ENCODE measurements at places on chromosomes 4 and X.
A peak's percentile ranks its signal among the peaks of the same experiment; 100 is the strongest.

DNA sequence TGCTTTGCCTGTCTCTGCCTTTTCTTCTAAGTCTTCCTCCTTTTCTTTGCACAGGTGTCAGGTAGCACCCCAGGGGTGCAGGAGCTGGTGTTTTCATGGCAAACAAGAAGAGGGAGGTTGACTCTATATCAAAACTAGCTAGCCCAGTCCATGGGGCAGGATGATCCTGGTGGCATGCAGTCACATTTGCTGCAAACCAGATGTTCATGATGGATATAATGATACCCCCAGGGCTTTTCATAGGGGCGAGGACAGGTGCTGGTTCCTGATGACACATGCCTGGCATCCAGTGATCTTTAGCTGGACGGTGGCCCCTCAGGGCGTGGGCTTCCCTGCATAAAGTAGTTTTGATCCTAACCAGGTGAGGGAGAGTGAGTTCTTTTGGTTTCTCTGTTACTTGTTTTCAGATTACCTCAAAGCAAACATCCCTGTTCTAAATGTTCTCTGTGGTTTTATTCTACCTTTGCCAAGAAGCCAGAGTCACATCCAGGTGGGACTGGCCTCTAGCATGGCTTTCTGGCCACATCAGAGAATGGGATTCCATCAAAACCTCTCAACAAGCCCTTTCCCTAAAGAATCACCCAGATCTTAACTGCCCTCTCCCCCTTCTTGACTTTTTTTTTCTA, 11.2 kb upstream of the UBA6 start:
- DNase-seq, result peak; percentile 57

GRCh38 chrX:49845701-49846403, 16.7 kb downstream of the PAGE4 start:
- DNase-seq, result no peak

- peak; percentile 43 for DNase-seq
Observed at GRCh38 chr4:174283507-174284471, at the start of the genes CEP44 and FBXO8. Gene CEP44 (plus strand): TSS chr4:174283911. CDS start chr4:174299122, 15,211 bp downstream. Gene FBXO8 (minus strand): TSS chr4:174283667. CDS start chr4:174263092, 20,575 bp downstream.

- DNase-seq, result peak; percentile 53
Observed at GRCh38 chrX:77953708-77954107, 15.7 kb downstream of the PGAM4 start.

DNA sequence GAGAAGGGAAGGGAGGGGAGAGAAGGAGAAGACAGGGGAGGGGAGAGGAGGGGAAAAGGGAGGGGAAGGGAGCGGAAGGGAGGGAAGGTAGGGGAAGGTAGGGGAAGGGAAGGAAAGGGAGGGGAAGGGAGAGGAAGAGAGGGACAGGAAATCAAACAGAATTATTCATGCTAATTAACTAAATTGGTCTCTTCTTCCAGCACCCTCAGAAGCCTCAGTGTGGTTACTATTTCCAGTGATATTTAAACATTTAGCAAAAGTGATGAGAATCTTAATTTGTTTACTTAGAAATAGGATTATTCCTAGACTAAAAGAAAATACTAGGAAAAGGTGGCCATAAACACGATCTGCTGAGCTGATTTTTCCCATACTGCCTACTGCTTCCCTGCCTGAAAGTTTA, 193.1 kb upstream of the CPEB2 start:
- DNase-seq, result no peak

DNA sequence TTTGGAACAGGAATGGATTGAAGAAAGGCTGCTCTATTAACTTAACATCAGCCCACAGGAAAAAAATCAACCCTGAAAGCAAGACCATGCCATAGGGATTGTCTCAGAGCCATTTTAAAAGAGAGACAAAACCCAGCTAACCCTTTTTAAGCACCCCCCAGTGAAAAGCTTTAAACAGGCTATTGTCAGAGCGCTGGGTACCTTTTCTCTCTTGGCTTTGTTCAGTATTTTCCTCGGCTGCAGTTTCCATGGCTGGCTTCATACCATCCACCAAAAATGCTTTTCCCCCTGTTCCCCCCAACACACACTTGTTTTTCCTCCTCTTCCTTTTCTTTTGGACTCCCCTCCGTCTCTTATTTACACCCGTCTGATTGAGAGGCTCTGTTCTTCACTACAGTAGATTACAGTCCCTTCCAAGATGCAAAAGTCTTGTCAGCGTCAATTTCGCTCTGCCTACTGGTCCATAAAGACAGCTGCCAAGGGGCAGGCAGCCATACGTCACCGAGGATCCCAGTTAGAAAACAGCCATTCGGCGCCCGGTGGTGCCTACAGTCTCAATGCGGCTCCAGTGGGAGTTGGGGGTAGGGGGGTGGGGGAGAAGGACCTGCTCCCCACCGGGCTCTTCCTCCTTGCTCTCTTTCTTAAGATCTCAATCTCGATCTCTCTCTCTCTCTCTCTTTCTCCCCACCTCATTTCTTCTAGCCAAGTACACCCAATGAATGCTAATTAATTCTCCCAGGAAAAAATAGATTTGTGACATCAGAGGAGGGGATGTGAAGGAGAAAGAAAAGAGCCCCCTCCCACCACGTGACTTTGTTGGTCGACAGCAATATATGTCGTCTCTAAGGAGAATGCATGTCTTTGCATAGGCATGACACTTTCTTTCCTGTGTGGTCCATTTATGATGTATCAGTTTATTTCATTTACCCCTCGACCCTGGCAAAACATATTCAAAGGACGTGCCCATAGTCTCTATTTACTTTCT, at the start of gene GPM6B:
TSS of gene GPM6B (minus strand) at position 451 of the 985 bp plus-strand sequence. CDS start at position 262, 189 bp downstream.
- DNase-seq, result no peak

DNA sequence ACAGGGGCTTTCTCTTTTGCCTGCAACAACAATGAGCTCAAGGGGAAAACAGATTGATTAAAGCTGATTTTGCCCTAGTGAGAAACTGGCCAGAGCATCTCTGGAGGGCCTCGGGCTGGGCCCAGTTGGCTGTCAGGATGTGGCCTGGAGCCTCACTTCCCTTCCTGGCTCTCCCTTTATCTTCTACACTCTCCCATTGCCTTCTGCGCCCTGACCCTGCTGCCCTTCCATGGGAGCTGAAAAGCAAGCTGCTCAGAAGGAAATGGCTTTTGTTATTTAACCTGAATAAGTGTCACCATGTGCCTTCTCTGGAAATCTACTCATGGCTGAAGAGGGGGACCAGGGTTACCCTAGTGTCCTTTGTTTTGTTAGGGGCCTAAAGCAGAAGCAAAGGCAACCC, 43.8 kb downstream of the NHSL2 start:
- DNase-seq, result no peak

- no peak for DNase-seq
Observed at GRCh38 chr4:25484243-25484721, 107.2 kb downstream of the ANAPC4 start.

DNA sequence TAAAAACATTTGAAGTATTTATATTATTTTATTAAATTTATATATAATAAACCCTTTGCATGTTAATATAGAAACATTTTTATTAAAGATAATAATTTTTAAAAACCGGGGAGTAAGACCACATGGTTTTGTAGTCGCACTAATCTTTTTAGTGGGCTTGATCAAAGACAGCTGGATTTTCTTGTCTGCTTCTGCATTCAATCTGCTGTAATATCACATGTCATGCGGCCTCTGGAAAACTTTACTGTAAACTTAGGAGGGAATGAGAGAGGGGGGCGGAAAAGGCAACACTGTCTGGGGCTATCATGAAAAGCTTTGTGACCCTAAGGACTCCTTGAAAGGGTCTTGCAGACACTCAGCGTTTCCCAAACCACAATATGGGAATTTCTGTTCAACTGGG, 62.8 kb upstream of the NLGN4X start:
- DNase-seq, result no peak

- peak; percentile 51 for DNase-seq
Observed at GRCh38 chr4:59655996-59656395, 1544.1 kb upstream of the ADGRL3 start.

- DNase-seq, result no peak
Observed at GRCh38 chrX:15566244-15566643, 34.5 kb downstream of the ACE2 start.

GRCh38 chrX:150961631-150962030, 21.5 kb upstream of the HMGB3 start:
- DNase-seq, result no peak

DNA sequence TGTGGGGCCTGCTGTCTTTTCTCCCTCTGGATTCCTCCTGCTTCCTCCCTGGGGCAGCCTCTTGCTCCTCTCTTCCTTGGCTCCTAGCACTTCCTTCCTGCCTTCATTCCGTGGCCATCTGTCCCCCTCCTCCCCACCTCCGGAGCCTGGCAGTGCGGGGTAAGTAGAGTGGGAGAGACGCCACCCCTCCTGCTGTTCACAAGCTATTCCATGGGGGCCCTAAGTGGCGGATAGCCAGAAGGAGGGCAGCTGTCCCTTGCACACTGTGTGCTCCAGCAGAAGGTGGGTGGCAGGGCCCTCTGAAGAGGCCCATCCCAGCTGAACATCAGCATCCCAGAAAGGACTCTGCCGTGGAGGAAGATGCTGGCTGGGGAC, 27.4 kb downstream of the CCNQ start:
- no peak for DNase-seq

GRCh38 chr4:915595-915994, 16.5 kb downstream of the GAK start:
- DNase-seq, result no peak

DNA sequence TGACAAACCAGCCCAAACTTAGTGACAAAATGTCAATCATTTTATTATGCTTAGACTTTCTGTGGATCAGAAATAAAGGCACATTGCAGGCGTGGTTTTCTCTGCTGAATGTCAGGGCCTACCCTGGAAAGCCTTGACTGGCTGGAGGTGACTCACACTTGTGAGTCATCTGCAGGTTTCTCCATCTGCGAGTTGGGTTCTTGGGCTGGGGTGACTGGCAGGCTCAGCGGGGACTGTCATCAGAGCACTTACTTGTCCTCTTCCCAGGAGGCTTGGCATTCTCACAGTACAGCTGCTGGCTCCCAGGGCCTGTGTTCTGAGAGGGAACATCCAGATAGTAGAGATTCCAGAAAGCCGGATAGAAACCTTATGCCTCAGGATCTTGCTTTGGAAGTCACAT, 153.8 kb upstream of the AGA start:
- peak; percentile 75 for DNase-seq

GRCh38 chrX:79170476-79171035, 26.1 kb downstream of the GPR174 start:
- DNase-seq, result no peak

DNA sequence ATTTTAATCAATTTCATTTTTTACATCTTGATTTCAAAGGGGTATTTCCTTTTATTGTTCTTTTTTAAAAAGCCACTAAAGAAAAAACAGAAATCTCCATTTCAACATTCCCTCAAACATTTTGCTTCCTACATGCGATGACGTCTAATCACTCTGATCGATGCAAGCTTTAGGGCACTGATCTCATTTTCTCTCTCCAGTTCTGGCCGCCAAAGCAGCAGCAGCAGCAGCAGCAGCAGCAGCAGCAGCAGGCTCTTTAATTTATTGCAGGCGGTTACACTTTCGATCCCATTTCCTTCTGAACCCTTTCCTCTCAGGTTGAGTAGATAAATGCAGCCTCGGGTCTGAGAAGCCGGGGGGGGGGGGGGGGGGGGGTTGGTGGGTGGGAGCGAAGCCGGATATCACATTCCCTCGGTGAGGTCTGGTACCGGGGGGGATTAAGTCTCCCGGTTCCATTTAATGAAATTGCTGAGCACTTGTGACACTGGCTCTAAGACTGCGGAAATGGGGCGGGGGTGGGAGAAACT, 3.4 kb upstream of the PCDH7 start:
- peak; percentile 12 for DNase-seq

- DNase-seq, result no peak
Observed at GRCh38 chrX:101759000-101759399, 99.3 kb upstream of the ARMCX2 start.

GRCh38 chrX:84064164-84064563, 123.8 kb downstream of the RPS6KA6 start:
- no peak for DNase-seq

DNA sequence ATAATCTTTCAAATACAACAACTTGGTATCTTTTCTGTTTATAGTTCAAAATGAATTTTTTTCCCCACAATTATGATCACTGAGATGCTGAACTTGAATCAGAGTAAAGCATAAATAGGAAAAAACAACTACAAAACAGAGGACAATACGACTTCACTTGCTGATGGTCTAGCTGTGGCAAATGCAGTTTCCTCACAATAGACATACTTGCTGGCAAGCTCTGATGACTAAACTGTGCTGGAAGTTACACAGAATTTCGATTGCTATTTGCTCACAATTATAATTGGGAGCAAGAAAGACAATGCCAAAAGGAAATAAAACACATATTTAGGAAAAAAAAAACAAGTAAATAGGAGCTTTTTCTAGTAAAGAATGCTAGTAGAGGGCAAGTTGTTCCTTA, 14.7 kb downstream of the VEGFC start:
- DNase-seq, result peak; percentile 36

DNA sequence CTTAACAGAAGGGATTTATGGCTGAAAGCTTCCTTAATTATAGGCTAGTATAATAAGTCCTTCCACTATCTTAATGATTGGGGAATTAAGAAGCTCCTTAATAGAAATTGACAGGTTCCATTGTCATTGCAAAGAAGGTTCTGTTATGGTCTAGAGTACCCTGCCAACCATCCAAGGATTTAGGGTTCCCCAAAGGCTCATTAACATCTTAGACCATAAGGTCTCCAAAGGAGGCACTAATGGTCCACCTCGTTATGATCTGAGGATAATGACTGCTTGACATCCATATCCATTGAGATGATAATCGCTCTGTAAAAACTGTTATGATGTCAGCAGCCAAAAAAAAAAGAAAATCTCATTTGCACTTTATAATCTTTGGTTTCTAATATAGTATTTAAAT, 441.6 kb downstream of the GBA3 start:
- DNase-seq, result no peak

DNA sequence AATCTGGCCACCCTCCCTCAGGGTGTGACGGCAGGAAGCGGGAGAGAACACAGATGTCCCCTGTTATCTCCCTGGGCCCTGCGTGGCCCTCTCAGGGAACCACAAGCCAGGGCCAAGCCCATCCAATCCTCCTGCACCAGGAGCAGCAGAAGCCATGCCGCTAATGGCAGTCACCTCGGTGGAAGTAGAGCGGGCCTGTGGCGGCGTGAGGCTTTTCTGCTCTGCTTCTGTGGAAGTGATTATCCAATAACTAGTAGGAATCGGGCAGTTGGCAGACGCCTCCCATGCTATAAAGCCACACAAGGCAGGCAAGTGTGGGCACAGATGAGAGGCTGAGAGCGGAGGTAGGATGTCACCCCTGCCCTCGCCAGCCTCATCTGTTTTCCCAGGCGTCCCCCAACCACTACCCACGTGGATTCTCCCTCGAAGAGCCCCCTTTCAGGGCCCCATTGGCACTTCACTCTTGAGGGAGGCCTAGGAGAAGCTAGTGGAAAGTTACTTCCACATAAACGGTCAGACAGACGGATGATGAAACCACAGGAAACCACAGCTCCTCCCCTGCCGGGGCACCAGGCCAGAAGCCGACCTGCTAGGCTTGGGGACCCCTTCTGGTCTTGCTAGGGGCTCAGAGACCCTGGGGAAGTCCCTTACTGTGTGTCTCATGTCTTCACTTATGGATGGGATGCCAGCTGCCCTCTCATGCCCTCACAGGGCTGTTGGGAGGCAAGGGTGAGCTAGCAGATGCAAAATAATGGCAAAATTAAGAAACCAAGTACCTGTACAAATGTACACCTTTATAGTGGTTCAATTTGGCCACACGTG, 18.8 kb upstream of the TMSB4X start:
- DNase-seq, result peak; percentile 37
